ENCODE measurements at places on chromosomes 12 and 14. TPM values are rescaled to one million over a fixed set of nuclear protein-coding genes. Genes with fewer than 3 reads are reported as not detected.

GRCh38 chr14:38108681-38109080 lies 99.0 kb upstream of the SSTR1 start:
- DNase-seq = no peak

DNA sequence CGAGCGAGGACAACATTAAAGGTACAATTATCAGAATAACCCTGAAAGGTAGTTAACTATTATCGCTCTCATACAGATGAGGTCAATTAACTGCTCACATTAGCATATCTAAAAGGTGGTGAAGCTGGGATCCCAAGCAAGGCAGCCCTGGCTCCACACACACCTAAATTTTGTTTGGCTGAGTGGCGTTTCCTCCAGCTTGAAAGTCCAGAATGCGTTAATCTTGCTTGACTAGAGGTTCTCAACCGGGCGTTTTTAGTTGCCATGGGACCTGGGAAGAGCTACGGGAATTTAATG lies 531 bp downstream of the DLGAP5 start:
- DNase-seq = no peak

DNA sequence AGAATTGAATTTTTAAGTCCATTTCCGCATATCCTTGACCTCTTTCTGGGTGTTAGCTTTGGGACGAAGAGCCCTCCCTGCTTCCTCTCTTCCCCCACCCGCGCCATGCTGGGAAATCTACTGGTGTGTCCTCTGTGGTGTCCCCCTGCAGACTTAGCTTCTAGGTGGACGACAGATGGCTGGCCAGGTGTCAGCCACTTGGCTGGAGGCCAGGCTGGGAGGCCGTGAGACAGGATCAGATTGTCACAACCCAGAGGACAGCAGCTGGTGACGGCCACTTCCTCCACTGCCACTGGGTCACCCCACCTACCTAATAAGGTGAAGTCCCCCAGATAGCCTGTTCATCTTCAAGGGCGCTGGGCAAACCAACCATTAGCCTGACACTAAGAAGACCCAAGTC lies 13.3 kb upstream of the DTX1 start:
- no peak for DNase-seq

GRCh38 chr12:66331814-66332213 lies 29.5 kb downstream of the HELB start:
- no peak for DNase-seq

GRCh38 chr14:33709711-33710110 lies 241.2 kb downstream of the EGLN3 start:
- DNase-seq = no peak

- DNase-seq = no peak
These were observed 3.6 kb downstream of the GALC start for GRCh38 chr14:87989221-87989955.

GRCh38 chr14:101813833-101814232 lies 52.3 kb downstream of the PPP2R5C start:
- no peak for DNase-seq

GRCh38 chr14:50800032-50800431 lies 30.9 kb downstream of the NIN start:
- DNase-seq = no peak

DNA sequence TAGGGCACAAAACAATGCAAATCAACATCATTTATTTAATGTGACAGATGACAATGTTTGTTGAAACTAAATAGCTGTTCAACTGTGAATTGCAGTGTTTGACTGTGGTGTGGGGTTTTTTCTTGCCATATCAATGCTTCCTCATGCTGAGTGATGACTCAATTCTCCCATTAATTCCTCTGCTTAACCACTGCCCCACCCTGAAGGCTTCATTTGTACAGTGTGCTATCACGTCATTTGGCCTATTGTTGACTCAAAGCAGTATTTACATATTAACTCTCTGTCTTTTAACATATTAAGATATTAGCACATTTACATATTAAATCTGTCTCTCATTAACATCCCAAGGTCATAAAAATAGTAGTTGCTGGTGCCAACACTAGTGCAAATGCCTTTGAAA lies 164.8 kb upstream of the NRXN3 start:
- DNase-seq = no peak

- DNase-seq = no peak
These were observed 54.6 kb upstream of the DICER1 start for GRCh38 chr14:95211721-95212504.

- DNase-seq = peak; percentile 54
These were observed 266.4 kb upstream of the USP15 start for GRCh38 chr12:61993734-61994345.

- DNase-seq = no peak
These were observed 272.4 kb downstream of the ACSS3 start for GRCh38 chr12:81350309-81350708.

DNA sequence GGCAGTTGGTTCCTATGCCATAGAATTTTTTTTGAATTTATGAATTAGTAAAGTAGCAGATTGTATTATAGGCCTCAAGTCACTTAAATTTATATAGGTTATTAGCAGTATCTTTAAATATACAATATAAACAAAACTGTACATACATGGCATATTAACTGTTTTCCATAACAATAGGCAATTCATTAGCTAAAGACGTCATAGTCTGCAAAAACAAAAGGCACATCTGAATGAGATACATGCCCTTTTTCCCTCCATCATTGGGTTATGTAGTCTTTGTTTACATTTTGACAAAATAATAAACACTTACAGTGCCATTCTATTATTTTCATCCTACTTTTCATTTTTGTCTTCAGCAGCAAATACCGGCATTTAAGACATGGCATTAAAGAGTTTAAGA lies 1.1 kb upstream of the VCPKMT start:
- no peak for DNase-seq

DNA sequence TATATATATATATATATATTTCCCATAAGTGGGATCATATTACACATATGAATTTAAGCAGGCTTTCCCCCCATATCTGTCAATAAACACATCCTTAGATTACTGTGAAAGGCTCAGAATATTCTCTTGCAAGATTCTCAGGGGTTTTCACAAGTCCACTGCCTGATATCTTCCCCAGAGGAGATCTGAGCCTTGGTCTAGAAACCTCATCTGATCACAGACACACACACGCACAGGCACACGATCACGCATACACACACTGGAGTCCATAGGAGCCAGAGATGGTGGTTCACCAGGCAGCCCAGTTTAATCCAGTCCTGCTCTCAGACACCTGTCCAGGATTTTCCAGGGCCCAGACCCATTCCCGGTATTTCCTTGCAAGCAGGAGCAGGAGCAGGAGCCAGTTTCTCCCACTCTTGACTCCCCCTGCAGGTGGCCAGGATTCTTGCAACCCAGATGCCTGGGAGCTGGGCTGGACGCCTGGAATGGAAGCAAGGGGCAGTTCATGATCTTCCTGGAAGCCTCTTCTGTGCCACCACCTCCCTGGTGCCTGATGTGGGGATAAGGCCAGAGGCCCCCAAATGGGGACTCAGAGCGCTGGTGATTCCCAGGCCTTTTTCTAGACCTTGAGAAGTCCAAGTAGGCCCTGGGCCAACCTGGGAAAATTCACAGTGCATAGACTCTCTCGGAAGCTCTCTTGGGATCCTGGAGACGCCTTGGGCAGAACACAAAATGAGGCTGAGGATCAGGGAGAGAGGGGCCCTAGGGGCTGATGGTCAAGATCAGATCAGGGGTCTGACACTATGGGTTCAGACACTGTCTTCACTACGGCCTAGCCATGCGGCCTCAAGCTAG lies 16.5 kb upstream of the KRT78 start:
- peak; percentile 78 for DNase-seq

GRCh38 chr12:113788020-113788856 lies 177.9 kb downstream of the RBM19 start:
- DNase-seq = peak; percentile 25

DNA sequence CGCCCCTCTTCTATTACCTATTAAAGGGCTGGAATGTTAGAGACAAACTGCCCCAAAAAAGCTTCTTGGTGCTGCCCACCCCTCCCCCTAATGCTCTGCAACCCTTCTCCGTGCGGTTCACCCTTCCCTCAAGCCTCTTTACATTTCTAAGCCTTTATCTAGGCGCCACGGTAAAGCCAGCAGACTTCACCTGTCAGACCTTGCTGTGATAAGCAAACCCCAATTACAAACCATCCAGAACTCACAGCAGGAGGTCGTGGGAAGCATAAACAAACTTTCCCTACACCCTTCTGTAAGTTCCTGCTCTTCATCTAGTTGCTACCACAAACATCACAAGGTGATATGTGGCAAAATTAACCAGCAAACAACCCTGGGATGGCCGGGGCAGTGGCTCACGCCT lies 56.8 kb downstream of the MOK start:
- DNase-seq = no peak

GRCh38 chr12:115010324-115010995 lies 326.5 kb upstream of the TBX3 start:
- no peak for DNase-seq

- no peak for DNase-seq
These were observed 98.8 kb downstream of the OSBPL8 start for GRCh38 chr12:76460807-76461206.

DNA sequence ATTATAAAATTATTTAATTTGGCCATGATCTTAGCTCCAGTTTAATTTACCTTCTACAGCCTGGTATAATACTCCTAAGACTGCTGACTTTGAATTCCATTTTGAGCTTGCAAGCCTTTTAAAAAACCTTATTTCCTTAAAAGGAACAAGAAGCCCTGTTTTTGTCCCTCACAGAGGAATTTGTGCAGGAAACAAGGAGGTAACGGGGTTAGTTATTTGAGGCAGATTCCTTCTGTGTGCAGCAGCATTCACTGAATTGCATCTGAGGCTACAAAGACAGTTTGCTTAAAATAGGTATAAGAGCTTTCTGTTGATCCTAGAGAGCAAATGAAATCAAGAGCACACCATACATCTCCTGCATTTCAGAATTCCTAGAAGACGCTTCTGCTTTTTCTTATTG lies 403.3 kb upstream of the PRICKLE1 start:
- DNase-seq = no peak

DNA sequence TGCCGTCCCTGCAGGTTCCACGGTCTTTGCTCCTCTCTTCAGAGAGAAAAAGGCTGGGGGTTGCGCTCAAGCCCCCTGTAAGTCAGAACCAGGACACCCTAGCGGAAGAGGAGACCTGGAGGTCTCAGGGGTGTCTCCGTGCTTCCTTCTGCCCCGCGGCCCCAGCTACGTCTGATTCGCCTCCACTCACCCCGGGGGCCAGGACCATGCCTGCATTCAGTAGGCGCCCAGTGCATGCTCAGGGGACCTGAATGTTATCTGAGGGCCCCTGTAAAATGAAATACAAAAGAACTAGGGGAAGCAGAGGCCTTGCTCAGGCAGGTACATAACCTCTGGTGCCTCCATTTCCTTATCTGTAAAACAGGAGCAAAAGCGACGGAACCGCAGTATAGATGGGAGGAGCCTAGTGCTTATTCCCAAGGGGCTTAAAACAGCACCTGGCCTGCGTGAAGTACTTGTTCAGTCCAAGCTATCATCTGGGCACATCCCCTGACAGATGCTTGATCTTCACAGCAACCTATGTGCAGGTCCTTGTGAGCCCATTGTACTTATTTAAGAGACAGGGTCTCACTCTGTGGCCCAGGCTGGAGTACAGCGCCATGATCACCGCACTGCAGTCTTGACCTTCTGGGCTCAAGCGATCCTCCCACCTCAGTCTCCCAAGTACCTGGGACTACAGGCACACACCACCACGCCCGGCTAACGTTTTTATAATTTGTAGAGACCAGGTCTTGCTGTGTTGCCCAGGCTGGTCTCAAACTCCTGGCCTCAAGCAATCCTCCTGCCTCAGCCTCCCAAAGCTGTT lies 110.3 kb upstream of the NCOR2 start:
- no peak for DNase-seq

DNA sequence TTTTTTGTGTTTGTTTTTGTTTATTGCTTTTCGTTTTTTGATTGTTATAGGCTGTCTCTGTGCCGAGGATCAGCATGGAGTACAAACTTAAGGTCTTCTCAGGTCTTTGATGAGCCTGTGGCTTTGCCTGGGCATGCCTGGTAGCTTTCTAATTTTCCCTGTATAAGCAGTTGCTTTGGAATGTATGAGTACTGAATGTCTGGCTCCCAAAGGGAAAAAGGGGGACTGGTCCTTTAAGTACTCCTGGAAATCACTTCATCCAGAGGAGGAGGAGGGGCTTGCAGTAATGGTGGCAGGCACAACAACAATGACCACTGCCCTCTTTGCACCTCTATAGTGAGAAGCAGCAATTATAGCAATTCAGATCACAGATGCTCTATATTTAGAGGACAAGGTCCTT lies 67.6 kb upstream of the TTC7B start:
- no peak for DNase-seq

GRCh38 chr12:53659011-53659551 lies 16.8 kb downstream of the ATP5MC2 start:
- DNase-seq = peak; percentile 81

DNA sequence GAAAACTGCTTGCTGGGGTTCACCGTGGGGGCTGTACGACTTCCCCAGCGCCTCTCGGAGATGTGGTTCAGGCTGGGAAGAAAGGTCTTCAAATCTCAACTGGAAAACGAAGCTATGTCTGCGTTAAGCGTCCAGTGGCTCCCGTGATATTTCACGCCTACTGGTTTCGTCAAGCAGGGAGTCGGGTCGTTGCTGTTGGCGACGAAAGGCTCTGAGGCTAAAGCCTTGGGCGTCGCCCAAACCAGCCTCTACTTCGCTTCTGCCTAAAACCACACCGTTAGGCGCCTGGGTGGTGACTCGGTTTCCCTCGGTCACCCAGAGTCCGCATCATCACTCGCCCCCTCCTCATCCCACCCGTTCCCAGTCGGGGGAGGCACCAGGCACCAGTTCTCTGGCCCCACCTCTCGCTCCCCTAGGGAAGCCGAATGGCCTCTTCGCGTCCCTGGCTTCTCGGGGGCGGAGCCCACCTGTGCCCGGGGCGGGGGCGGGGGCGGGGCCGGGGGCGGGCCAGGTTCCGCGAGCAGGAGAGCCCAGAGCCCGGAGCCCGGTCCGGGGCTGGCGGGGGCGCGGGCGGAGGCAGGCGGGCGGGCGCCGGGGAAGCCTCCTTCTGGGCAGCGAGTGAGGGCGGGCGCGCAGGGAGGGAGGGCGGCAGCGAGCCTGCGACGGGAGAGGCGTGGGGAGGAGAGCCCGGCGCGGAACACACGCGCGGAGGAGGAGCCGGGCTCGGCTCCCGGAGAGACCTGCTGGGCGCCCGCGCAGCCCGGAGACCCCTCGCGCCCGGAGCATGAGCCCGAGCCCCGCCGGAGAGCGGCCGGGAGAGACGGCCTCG lies at the start of gene B4GALNT3:
B4GALNT3 (plus strand) TSS at position 510 of the 829 bp plus-strand sequence. CDS start 438 bp downstream, outside the sequence.
- DNase-seq = peak; percentile 14

DNA sequence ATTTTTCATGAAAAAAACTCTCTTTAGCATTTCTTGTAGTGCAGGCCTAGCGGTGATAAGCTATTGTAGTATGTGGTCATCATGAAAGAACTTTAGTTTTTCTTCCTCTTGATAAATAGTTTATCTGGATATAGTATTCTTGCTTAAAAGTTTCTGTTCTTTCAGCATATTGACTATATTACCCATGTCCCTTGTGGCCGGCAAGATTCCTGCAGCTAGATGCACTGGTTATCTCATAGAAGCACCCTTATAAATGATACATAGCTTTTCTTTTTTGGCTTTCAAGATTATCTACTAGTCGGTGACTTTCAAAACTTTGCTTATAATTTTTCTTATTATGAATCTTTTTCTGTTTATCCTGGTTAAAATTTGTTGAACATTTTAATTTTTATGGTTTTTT lies 234.8 kb downstream of the ALG10 start:
- no peak for DNase-seq

PTCSC3 gene
- total RNA-seq = not detected

SIRT4 gene
- total RNA-seq = 0.97 TPM

SMIM41 gene
- not detected for total RNA-seq

IFI27L2 gene
- total RNA-seq = 99.6 TPM

ZDHHC22 gene
- not detected for total RNA-seq

SOAT2 gene
- total RNA-seq = not detected
